ENCODE measurements at places on chromosomes 1 and 21.

GRCh38 chr1:200378096-200378495, 31.7 kb downstream of the ZNF281 start:
- DNase-seq, result no peak

- no peak for DNase-seq
Measured at GRCh38 chr1:185044387-185044786, 971 bp upstream of the RNF2 start.

DNA sequence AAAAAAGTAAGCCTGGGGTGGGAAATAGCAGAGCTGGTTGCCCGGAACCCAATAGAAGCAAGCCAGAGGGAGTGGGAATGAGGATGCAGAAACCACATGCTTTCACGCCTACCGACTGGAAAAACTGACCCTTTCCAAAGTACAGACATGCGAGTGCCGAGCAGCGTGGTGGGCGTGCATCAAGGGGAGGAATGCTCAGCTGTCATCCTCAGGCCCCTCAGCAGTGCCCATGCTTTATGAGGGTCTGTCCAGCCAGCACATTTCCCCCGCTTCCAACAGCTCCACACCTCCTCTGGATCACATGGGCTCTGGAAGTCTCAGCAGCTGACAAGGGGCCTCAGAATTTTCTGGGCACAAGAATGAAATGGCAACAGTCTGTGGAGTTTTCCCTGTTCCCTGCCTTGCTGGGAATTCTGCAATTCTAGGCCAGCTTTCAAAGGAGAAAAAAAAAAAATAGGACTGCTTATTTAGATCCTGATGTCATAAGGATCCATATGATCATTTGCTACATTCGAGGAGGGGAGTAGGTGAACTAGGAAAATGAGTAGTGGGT, 19.1 kb upstream of the IKBKE start:
- DNase-seq, result no peak

- DNase-seq, result no peak
Measured at GRCh38 chr1:179815641-179816040, 62.0 kb downstream of the TOR1AIP2 start.

GRCh38 chr1:162854245-162854882, 6.6 kb downstream of the CCDC190 start:
- peak; percentile 29 for DNase-seq

DNA sequence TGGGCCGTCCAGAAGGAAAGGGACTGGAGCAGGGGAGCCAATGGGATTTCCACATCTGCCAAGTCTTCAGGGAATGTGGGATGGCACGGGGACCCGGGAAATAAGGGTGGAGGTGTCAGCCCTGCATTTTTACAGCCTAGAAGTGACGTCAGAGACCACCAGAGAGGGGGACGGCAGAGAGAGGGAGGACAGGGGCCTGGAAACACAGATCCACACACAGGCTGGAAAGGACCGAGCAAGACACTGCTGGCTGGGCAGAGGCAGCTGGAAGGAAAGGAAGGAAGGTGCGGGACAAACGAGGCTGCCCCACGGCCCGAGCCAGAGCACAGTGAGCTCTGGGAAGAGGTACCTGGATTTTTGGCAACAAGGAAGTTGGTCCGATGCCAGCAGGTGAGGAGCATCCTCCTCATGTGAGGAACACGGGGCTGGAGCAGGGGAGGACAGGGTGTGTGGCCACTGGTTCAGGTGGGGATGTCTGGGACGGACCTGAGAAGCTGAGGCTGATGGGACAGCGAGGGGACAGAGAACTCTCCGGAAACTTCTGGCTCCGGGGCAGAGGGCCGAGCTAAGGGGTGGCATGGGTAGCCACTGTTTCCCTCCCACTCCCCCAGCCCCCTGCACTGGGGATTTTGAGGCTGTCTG, 138.3 kb downstream of the PGBD5 start:
- DNase-seq, result no peak

GRCh38 chr1:37634244-37634991, at the start of gene RSPO1:
Gene RSPO1 (minus strand): TSS chr1:37634892. CDS start chr1:37629661, 5,231 bp downstream.
- no peak for DNase-seq

GRCh38 chr1:241532864-241533263, 686 bp downstream of the KMO start:
- no peak for DNase-seq

- no peak for DNase-seq
Measured at GRCh38 chr1:6082430-6082971, 36.8 kb downstream of the KCNAB2 start.

DNA sequence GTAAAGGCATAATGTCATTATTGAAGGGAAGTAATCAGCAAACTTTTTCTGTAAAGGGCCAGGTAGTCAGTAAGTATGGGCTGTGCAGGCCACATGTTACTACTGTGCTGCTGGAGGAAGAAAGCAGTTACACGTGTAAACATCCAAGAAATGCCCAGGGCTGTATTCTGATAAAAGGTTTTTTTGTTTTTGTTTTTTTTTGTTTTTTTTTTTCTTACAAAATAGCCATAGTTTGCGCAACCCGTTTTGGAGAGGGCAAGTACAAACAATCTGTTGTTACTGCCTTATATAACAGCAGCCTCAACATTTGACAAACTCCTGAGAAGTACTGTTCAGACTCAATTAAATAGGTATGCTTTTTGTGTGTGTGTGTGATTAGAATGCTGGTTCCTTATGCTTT, 26.7 kb upstream of the MTMR11 start:
- DNase-seq, result no peak

- DNase-seq, result peak; percentile 84
Measured at GRCh38 chr1:171741872-171742576, at the start of gene VAMP4. Gene VAMP4 (minus strand): TSS chr1:171742065. CDS start chr1:171738414, 3,651 bp downstream.

- no peak for DNase-seq
Measured at GRCh38 chr1:165228111-165228655, 128.3 kb downstream of the LMX1A start.

- DNase-seq, result peak; percentile 37
Measured at GRCh38 chr1:244010191-244010590, 40.9 kb upstream of the ZBTB18 start.

DNA sequence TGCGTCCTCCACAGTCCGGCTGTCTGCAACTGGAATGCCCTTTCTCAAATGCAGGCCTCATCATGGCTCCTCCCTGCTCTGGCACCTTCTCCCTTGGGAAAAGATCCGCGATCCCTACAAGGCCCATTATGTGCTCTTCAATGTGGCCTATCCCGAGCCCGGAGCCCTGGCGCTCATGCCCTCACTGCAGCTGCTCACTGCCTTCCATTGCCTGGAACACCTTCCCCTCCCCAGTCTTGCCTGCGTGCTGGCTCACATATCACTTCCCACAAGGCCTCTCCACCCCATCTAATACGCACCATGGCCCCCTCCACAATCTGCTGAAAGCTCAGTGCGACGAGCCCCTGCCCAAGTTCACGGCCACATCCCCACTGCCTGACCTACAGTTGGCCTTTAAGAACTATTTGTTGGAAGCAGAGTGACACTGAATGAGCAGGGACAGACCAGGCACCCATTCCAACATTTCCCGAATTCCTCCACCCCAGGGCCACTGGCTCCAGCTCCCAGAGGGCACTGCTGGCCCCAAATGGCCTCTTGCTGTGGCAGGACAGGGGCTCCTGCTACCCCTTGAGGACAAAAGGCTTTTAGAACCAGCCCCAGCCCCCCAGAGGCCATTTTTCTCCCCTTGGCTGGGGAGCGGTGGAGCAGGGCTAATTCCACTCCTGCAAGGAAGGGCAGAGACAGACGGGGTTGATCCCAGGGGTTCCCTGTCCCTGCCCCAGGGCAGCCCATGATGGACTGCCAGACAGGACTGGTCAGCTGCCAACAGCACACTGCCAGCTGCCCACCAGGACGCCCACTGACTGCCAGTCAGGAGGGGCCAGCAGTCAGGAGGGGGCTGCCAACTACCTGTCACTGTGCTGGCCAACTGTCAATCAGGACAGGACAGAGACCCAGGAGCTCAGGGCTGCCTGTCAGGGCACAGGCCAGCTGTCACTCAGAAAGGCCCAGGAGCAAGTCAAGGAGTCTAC, 64.8 kb downstream of the DHRS3 start:
- no peak for DNase-seq

GRCh38 chr1:222061711-222062359, 319.9 kb upstream of the DUSP10 start:
- no peak for DNase-seq

- no peak for DNase-seq
Measured at GRCh38 chr1:81493102-81493869, 307.4 kb upstream of the ADGRL2 start.

DNA sequence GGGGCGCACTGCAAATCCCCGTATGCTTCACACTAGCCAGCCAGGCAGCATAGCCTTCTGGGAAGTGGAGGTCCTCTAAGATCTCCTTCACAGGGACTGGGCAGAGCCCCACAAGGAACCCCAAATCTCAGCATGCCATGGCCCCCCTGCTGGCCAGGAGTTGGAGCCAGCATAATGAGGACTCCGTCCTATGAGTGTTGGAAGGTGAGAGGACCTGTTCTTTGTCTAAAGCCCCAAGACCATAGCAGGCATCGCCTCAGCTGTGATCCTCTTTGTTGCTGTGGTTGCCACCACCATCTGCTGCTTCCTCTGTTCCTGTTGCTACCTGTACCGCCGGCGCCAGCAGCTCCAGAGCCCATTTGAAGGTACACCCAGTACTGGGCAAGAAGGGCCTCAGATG, 1.5 kb downstream of the SHISA4 start:
- no peak for DNase-seq

DNA sequence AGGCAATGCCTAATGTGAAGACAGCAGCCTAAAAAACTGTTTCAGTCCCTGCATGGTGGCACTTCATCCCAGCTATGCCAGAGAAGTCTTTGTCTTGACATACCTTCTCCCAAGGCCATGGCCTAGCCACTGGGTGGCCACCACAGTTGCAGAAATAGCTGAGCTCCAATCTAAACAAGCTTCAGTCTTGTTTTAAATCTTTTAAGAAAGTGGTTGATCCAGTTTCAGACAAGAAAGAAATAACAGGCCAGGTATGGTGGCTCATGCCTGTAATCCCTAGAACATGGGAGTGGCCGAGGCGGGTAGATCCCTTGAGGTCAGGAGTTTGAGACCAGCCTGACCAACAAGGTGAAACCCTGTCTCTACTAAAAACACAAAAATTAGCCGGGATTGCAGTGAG, 600.0 kb upstream of the PLXNA2 start:
- DNase-seq, result no peak

- DNase-seq, result no peak
Measured at GRCh38 chr1:81850031-81850430, 49.3 kb downstream of the ADGRL2 start.

DNA sequence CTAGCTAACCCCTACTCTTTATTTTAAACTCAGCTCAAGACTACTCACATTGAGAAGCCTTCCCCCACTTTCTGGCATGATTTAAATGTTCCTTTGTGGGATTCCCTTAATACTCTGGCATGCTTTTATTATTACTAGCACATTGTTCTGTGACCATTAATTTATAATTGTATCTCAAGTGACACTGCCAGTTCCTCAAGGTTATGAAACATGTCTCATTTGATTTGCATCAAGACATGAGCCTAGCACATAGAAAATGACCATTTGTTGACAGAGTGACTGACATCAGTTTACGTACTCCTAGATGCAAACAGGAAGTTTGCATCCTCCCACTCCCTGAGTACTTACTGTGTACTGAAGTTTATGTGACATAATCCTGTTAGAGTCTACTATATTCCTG, 15.2 kb downstream of the RGS4 start:
- DNase-seq, result no peak

DNA sequence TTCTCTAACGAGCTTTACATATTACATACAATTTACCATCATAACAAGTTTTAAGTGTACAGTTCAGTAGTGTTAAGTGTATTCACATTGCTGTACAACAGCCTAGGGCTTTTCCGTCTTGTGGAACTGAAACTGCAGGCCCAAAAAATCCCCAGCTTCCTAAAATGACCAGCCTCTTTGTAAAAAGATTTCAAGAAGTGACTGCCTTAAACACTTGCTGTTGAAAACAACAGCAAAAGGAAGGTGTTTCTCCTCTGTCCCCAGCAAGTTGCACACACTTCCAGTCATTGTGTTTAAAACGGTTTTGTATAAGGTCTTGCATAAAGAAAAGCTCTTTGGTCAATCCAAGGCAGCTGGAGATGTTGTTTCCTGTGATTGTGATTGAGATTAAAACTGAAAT, 16.0 kb upstream of the GBP1 start:
- DNase-seq, result no peak

DNA sequence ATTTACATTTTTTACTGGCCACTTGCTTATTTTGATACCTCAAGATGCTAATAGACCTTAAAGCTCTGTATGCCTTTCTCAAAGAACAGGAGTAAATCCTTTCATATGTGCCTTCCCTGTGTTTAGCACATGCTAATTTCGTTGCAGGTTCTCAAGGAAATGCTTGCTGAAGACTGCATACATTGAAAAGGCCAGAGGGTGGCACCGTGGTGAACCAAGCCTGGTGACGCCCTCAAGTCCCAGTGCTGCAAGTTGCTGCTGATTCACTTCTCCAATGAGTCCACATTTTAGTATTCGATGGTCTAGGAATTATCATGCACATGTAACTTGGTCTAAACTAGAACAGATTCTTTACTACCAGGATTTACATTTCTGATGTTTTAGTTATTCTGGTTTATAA, 94.1 kb downstream of the CLDN17 start:
- DNase-seq, result no peak

GRCh38 chr1:81852961-81853360, 52.2 kb downstream of the ADGRL2 start:
- DNase-seq, result no peak

DNA sequence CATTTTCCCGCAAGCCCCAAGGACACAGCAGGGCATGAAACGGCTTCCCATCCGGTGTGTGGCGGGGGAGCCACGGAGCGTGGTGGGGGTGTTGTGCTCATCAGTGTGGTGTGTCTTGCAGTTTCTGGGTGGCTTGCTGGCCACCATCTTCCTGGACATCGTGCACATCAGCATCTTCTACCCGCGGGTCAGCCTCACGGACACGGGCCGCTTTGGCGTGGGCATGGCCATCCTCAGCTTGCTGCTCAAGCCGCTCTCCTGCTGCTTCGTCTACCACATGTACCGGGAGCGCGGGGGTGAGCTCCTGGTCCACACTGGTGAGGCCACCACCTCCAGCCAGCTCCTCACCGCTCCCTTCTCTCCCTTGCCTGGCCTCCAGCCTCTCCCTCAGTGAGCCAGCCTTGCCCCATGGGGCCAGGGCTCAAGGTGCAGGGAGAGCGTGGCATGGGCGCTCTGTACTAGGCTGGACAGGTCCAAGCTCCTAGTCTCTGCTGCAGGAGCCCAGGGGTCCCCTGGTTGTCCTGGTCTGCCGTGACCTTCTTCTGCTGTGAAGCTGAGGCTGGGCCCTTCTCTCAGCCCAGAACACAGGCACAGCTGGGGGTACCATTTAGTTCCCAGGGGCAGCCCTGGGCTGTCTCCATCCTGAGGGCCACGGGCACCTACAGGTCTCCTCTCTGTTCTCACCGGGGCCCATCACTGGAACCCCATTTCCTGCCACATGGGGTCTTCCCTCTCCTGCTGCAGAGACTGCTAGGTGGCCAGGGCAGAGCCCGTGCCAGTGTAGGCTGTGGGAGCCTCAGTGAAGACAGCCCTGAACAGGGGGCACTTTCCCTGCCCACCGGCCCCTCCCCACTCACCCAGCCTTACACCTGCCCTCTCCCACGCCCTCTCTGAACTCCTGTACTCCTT, 12.6 kb downstream of the AGTRAP start:
- DNase-seq, result no peak
